Caco-2 (cell line): ENCODE measurements at places on chromosomes 4 and X. TPM values are rescaled to one million over a fixed set of nuclear protein-coding genes. Genes with fewer than 3 reads are reported as not detected.

DNA sequence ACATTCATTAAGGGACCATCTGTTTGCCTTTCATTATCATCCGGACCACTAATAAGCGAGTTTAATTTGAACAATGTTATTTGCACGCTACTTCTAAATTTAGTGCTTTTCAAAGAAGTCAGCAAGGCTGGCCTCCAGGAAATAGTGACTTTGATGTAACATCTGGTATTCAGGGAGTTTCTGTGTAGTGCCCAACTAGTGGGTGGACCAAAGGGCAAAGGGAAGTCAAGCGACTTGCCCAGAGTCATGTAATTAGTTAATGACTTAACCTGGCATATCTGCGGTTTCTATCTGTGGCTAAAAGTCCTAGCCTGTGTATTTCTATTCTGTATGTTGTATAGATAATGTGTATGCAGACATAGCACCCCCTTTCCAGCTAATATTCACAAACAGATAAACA is 56.3 kb upstream of the LCORL start:
- no peak for DNase-seq

Gene SULT1B1
- total RNA-seq, result 0.86 and 1.00 TPM in 2 replicates

Gene FRMD7
- total RNA-seq, result not detected in 2 replicates

DNA sequence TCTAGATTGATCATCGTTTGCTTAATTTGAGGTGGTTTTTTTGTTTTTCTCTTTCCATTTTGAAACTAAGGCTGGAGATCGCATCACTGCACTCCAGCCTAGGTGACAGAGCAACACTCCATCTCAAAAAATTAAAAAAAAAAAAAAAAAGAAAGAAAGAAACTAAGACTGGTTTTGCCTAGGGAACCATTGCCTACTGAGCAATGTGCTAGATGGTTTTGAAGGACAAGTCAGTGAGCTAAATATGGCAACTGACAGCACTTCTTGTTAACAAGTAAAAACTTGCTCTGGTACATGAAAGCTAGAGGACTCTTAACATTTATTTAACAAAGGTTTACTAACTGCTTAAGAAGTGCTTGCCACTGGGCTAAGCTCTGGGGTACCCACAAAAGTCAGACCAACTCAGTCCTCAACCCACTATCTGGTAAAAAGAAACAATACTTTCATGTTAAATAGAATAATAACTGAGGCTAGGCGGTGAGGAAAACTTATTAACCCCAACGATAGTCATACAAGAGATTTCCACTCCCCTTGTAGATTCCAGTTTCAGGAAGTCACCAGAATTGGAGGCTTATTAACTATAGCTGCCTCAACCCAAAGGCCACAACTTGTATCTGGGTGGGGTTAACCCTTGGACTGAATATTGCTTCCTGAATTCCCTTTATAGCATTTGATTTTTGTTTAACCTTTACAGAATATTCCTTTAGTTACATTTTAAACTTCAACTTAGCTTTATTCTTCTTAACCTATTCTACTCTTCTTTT is 111.6 kb downstream of the FRYL start:
- DNase-seq, result no peak

Gene DMP1
- not detected in 2 replicates for total RNA-seq

DNA sequence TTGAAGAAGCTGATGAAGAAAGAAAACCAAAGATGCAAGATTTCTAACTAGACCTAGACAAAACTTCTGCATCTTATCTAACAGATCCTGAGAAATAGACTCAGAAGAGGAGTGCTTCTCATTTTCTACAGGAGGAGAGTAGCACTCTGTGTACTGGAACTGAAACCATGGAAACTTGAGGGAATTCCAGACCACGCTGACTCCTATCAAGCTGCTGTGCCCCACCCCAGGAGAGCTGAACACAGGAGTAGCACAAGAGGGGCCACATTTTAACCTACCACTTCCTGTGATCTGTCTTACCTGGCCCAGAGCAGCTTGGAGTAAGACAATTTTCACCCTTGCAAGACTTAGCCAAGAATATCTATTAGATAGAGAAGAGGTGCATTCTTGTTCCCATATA is 248.9 kb downstream of the SCFD2 start:
- DNase-seq, result no peak

Gene HTR2C
- total RNA-seq, result not detected in 2 replicates

DNA sequence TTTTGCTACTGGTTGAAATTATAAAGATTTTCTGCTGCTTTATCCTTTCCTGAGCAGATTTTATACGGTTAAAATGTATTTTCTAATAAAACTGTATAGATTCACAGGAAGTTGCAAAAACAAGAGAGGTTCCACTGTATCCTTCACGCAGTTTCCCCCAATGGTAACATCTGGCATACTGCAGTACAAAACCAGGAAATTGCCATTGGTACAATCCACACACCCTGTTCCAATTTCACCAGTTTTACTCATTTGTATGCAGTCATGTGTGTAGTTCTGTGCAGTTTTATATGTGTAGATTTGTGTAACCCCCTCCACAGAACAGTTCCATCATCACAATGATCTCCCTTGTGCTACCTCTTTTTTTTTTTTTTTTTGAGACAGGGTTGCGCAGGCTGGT is 20.0 kb downstream of the DDX3X start:
- no peak for DNase-seq

DNA sequence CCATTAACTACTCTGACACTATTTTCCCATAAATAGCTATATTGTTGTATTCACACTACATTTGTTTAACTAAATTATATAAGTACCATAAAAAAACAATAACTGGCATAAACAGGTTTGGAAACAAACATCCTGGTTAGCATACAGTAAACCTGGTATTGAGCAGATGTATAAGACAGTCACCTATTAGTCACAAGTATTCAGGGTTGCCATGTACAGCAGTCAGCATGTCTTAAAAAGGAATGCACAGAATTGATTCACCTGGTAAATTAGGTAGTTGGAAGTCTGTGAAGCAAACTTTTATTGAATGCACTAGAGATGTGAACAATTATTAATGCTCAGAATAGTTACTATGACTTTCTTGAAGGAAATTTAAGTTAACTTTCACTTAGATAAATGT is 137.9 kb downstream of the FAM13A start:
- no peak for DNase-seq

- DNase-seq, result no peak
Measured at GRCh38 chr4:42306221-42307109, 90.8 kb upstream of the SHISA3 start.

- peak; percentile 36 for DNase-seq
Measured at GRCh38 chrX:39242187-39242586, 440.9 kb downstream of the MID1IP1 start.

Gene AKAP4
- total RNA-seq, result not detected in 2 replicates

GRCh38 chr4:150145090-150145945 is 67.1 kb downstream of the DCLK2 start:
- peak; percentile 2 for DNase-seq

Gene NKX3-2
- 1.7 and 2.4 TPM in 2 replicates for total RNA-seq

Gene NLGN4X
- not detected in 2 replicates for total RNA-seq

DNA sequence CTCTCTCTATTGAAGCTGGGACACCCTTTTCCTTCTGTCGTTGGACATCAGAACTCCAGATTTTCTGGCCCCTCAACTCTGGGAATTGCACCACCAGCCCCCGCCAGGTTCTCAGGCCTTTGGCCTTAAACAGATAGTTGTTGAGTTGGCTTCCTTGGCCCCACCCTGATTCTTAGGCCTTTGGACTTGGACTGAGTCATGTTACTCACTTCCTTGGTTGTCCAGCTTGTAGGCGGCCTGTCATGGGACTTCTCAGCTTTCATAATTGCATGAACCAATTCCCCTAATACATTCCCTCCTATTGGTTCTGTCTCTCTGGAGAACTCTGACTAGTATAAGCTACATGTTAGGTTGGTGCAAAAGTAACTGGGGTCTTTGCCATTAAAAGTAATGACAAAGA is 195.7 kb downstream of the GPAT3 start:
- no peak for DNase-seq

DNA sequence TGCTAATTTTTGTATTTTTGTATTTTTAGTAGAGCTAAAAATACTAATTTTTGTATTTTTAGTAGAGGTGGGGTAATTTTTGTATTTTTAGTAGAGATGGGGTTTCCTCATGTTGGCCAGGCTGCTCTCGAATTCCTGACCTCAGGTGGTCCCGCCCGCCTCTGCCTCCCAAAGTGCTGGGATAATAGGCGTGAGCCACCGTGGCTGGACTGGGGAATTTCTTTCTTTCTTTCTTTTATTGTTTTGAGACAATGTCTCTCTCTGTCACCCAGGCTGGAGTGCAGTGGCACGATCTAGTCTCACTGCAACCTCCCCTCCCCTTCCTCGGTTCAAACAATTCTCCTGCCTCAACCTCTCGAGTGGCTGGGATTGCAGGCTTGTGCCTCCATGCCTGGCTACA is 83.0 kb downstream of the FAM193A start:
- DNase-seq, result no peak

DNA sequence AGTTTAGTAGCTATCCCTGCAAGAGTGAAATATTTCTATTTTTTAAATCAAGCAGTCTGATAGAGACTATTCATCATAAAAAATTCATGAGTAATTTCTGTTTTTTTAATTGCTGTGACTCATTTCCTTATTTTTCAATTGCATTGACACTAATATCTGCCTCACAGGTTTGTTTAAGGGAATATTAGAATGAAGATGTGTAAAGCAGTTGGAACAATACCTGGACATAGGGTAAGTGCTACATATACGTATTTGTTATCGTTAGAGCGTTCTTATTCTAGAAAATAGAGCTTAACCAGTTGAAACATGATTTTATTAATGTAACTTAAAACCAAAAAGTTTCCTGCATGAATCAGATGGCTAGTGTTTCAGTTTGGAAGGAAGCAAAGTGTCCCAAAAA is 2211.3 kb downstream of the PCDH7 start:
- DNase-seq, result no peak

Gene MPP1
- 26.6 and 27.0 TPM in 2 replicates for total RNA-seq

Gene CT45A1
- not detected in 2 replicates for total RNA-seq

Gene FGD1
- 4.1 and 4.2 TPM in 2 replicates for total RNA-seq

DNA sequence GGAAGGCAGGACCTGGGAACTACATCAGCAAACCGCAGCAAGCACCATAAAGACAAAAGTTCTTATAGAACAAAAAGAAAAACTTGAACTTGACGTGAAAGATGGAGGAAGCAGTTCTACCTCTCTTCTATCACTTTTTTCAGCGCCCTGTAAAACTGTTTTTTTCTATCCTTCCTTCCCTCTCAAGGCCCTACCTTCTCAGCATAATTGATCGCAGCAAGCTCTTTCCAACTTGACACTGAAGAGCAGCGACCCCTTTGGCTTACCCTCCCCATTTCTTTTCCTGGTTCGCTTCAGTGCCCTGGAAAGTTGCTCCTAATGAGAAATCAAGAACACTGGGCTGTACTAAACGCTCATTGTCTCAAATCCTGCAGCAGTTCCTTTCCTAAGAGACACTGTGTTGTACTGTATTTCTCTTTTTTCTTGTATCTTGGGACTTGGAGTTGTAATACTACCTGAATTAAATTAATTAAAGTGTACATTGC is 150.6 kb upstream of the SLC4A4 start:
- no peak for DNase-seq

DNA sequence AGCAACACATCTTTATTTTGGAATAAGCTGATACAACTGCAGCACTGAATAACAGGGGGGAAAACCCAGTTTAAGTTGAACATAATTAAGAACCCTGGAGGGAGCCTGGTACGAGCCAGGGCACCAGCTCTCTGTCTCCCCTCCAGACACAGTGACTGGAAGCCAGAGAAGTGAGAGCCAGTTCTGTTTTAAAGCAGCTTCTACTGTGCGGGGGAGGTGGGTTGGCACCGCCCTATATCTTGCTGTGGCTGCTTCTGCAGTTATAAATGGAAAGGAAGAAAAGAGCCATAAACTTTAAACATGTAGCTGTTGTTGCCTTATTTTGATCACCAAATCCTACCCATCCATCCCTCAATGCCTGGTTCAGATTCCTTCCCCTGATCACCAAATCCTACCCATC is 207.9 kb upstream of the ANXA3 start:
- no peak for DNase-seq

DNA sequence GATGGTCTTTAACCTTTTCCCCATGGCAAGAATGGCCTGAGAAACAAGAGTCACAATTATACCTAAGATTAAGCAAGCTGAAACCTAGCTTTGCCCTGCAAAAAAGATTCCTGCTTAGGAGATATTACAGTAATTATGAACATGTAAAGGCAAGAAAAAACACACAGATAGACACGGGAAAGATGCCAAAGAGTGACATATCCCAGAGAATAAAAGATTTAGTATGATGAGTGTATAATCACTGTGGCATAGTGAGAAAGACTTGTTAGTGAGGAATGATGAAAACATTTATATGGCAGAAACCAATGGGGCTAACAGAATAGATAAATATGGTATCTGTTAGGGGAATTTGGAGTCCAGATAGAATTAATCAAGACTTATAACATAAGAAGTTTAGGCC is 29.6 kb upstream of the TASL start:
- no peak for DNase-seq

- DNase-seq, result no peak
Measured at GRCh38 chrX:150227873-150228410, 135.2 kb upstream of the MAMLD1 start.

Gene SAGE1
- total RNA-seq, result not detected in 2 replicates

- peak; percentile 60 for DNase-seq
Measured at GRCh38 chr4:123587983-123588494, 191.4 kb downstream of the SPRY1 start.

DNA sequence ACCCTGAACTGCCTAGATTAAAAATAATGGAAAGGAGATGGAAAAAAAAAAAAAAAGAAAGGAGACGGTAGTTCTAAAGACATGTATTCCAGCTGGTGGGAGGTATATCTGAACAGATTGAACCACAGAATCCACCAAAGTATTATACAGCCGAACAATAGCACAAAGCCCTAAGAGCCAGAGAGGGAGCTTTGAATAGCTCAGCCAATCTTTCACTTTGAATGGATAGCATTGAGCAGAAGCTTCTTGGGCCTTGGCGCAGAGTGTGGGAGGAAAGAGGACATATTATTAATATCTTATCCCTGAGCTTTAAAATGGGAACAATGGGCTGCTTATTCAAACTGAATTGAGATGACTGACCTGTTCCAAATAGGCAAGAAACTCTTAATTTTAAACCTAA is 147.8 kb upstream of the PAQR3 start:
- DNase-seq, result no peak

DNA sequence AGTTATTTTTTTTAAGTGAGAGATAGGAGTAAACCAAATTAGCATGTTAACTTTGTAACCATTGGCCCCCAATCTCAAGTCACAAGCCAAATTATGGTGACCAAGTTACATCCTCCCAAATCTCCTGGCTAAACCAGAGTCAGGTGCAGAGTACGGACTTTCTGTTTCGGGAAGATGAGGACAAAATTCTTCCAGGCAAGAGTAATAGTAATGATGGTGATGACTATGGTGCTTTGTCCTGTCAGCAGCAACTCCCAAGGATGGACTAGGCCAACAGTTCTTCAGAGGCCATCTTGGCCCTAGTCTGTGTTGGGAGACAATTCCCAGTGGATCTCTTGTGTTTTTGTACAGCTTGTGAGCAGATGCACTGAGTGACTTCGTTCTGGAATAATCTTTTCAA is 148.8 kb downstream of the GPC3 start:
- no peak for DNase-seq

DNA sequence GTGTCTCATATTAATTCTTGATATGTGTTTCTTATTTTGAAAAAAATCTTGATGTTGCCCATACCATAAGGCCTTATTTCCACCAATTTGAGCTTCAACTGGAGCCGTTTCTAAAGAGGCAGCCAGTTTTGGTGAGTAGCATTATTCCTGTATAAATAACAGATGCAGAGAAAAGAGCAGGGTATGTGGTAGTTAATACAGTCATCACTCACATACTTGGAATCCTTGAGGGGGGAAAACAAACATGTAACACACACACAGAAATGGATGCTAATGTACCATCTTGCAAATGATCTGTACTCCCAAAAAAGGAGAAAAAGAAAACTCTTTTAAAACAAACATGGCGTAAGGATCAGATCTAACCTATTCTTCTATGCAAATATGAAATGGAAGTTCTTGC is 389.7 kb downstream of the GPM6A start:
- no peak for DNase-seq

Gene C4orf51
- not detected in 2 replicates for total RNA-seq
